ENCODE measurements at places on chromosomes 3 and 15.

- DNase-seq, result no peak
Observed at GRCh38 chr3:167602041-167602440, 51.7 kb downstream of the WDR49 start.

- no peak for DNase-seq
Observed at GRCh38 chr15:59473226-59473625, 35.2 kb downstream of the FAM81A start.

DNA sequence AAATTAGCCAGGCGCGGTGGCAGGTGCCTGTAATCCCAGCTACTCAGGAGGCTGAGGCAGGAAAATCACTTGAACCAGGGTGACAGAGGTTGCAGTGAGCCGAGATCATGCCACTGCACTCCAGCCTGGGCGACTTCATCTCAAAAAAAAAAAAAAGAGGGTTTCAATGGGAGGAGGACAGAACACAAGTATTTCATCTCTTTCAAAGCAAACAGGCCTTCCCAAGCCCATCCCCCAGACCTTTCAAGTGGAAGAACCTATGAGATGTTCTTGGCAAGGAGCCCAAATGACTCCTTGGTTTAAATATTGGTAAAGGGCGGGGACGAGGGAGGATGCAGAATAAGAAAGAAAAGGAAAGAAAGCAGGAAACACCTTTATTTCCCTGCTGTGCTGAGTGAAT lies 62.2 kb upstream of the MCF2L2 start:
- peak; percentile 76 for DNase-seq

DNA sequence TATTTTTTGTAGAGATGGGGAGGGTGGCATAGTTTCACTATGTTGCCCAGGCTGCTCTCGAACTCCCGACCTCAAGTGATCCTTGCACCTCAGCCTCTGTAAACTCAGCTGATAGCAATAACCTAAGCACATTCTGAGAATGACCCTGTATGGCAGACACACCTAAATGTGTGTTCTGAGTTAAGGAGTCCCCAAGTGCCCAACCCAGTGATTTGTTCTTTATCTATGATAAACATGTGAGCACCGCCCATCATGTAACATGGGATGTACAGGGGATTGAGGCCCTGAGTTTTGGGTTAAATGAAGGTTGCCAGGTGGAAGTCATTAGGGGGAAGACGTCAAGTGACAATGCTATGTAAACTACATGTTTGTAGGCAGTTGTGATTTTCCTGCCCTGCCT lies 5.7 kb downstream of the NCEH1 start:
- no peak for DNase-seq

GRCh38 chr3:50627407-50628051 lies 10.6 kb downstream of the MAPKAPK3 start:
- DNase-seq, result no peak

DNA sequence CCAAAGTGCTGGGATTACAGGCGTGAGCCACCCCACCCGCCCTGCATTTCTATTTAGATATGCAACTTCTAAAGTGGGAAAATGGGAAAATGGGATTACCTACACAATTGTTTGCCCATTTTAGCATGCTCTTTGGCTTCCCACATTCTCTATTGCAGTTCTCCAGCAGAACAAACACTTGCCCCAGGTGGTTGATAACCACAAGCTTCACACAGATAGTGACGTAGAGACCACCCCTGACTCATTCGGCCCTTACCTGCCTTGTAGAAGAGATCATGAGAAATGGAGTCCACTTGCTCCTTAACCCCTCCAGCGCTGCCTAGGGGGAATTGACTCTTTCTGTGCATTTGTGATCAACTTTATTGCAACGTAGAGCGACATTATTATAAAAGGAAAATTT lies 83.2 kb upstream of the RAP2B start:
- no peak for DNase-seq

DNA sequence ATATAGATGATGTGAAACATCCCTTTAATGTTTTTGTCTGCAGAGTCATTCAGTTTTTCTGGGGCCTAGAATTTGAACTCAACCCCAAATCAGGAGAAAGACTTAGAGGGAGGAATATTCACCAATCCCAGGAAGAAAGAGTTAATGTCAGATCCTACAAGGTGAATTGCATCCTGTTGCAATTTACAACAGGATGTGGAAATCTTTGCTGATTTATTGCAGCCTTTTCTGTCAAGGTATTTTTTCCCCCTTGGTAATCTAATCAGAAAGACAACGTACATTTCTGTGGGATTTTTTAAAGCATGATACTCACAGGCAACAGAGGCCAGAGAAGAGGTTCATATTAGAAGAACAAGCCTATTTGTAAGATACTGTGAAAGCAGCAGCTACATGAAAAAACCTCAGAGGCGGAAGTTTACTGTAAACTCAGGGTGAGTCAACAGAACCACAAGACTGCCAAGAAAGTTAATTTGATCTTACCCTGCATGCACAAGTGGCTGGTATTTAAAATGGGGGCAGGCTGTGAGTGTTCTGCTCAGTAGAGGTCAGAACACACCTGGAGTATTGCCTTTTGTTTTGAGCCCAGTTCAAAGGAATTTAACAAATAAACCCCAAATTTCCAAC lies 531.9 kb downstream of the AGBL1 start:
- no peak for DNase-seq

GRCh38 chr15:31371520-31372240 lies 45.0 kb downstream of the KLF13 start:
- DNase-seq, result no peak

DNA sequence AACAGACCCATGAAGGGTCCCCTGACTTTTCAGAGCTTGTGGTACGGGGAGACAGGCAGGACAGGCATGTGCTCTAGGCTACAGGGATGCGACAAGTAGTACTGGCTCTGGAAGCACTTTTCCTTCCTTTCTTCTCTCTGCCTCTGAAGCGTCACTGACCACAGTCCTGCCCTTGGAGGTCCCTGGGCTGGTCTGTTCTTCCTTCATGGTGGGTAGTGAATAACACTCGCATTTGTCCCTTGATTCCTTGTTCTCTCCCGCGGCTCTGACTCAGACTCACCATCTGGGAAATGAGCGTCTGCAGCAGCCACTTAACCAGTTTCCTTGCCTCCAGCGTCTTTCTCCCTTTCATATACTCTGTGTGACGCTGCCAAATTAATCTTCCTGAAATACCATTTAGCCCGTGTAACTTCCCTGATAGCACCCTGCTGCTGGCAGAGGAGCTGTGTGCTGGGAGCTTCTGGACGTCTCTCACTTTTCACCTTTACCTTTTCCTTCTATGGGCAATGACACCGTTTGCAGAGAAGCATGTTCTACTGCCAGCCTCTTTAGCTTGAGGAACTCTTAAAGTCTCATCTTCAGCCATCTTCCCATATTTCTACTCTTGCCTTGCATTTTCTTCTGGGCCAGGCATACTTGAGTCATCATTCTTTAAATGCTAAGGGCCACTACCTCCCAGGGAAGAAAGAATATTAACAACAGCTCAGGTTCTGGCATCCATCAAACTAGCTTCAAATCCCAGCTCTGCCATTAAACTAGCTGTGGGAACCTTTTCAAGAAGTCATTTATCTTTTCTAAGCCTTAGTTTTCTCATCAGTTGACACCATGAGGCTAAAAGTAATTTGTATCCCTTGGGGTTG lies 33.6 kb downstream of the TMEM45A start:
- no peak for DNase-seq

GRCh38 chr3:118801899-118802298 lies 232.7 kb downstream of the IGSF11 start:
- DNase-seq, result no peak

DNA sequence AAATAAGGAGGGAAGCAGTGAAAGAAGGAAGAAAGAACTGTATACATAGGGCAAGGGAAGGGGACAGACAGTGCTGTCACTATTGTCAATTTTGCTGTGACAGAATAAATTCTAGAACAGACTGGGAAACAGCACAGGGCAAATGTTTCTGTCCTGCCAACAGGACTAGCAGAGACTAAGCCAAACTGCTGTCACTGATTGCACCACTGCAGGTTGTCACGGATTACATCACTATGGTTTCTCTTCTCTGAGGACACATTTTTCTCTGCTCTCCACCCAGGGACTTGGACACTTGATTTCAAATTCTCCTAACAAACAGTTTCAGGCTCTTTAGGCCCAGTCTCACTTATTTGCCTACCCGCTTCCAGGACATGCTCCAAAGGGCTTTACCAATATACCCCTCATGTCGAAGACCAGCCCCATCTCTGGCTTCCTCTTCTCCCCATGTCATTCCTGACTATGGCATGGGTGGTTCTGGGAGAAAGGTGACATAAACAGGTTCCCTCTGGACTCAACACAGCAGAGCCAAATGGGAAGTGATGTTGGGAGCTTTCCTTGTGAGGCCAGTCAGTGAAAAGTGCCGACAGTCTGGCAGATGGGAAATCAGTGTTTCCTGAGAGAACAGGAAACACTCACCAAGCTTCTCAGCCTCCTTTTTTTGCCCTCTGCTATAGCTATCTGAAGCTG lies 70.2 kb upstream of the ST3GAL6 start:
- DNase-seq, result no peak

DNA sequence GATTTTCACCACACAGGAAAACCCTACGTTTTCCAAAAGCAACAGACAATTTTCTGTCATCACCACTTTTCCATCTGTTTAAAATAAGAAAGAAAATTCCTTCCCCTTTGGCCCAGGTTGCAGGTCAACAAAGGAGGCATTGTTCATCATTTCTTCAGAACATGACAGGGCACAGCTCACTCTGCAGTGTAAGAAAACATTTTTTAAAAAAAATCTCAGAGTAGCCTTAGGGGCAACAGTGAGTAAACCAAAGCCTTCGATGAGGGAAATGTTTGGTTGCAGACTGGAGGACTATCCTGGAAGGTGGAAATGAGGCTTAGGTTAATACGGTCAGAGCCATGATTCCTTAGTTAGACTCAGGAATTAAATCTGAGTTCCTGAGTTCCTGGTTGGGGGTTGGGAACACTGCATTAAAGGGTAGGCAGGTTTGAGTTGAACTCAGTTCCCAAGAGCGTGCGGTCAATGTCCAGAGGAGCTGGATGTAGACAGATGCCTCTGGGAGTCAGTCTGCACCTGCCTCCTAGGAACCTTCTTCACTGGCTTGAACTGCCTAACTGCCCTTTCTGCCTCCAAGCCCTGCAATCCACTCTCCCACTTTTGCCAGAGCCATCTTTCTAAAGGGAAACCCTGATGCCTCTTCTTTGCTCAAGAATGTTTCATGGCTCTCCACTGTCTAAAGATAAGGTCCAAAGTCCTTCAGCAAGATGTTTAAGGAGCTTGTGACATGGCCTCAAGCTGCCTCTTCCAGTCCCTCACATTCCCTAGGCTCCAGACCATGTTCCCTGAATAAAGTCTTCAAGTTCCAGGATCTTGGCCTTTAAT lies 3.3 kb upstream of the HES1 start:
- DNase-seq, result no peak

DNA sequence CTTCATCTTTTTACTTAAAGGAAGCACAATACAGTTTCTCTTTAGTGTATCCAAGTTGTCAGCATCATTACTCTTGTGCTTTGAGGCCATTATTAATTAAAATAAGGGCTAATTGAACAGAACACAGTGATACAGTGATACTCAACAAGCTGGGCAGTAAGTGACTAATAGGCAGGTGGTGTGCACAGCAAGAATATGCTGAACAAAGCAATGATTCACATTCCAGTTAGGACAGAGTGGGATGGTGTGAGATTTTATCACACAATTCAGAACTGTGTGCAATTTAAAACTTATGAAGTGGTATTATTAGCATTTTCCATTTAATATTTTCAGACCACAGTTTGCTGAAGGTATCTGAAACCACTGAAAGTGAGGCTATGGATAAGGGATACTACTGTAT lies 116.9 kb downstream of the PLOD2 start:
- DNase-seq, result no peak

GRCh38 chr3:8345398-8345797 lies 156.2 kb upstream of the LMCD1 start:
- DNase-seq, result no peak

DNA sequence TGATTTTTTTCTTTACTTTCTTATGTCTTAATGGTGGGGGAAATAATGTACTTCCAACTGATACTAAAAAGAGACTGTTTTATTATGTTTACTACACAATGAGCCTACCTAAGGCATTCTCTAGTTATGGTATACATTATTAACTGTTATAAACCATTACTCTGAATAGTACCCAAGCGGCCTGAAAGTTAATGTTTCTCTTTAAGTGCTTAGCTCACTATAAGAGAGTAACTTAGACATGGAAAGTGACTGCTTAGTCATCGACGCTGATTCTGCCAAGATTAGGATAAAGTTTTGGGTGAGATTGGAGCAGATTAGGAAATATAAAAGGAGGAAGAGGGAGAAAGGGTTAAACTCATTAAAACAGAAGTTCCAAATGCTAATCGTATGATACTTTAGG lies 365.0 kb downstream of the NLGN1 start:
- no peak for DNase-seq

GRCh38 chr15:67838789-67839332 lies 984 bp downstream of the RNU6-1 start:
- no peak for DNase-seq

DNA sequence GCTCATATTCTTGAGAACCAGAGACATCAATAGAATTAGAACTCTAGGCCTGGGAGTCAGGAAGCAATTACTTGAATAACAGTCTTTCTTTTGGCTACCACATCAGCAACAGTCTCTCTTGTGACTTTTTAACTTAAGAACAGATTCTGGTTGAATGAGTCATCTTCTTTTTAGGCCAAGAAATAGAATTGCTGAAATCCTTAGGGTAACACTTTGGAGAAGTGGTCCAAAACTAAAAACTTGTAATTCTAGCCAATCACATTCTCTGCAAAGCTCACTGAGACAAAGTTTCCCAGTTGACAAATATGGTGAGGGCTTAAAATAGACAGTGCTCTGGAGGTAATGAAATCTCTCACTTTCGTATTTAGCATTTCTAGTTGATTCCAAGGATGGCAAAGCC lies 238.0 kb downstream of the SHOX2 start:
- DNase-seq, result no peak

DNA sequence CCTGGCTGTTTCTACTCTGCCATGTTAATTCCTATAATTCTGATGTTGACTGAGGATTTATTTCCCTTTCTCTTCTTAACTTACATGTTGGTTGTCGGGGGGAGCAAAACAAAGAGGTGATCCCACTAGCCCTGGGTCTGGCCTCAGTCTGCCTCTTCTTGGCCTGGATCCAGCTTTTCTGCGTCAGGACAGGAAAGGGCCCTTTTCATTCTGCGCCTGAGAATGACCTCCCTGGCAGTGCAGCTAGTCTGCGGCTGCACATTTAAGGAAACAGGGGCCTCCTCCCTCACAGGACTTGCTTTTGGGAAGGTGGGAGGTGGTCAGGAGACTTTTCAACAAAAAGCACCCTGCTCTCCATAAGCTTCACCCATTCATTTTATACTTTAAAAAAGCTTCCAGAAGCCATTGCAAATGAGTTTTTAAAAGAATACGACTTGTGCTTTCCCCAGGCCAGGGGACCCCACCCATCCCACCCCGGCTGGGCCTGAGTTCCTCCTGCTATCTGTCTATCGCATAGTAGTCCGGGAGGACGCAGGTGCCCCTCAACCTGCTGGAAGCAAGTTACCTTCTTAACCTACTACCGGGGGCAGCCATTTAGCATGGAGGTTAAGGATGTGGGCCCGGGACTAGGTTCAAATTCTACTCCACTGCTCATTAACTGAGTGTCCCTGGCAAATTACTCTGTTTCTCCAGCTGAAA lies 21.3 kb upstream of the EHD4 start:
- no peak for DNase-seq

Data from NCI-H2107 (cell line).